Ecto neural progenitor cell (in vitro differentiated cells): ENCODE measurements at places on chromosomes 4 and X.

- DNase-seq, result no peak
Observed at GRCh38 chr4:72077346-72077745, 45.5 kb downstream of the NPFFR2 start.

DNA sequence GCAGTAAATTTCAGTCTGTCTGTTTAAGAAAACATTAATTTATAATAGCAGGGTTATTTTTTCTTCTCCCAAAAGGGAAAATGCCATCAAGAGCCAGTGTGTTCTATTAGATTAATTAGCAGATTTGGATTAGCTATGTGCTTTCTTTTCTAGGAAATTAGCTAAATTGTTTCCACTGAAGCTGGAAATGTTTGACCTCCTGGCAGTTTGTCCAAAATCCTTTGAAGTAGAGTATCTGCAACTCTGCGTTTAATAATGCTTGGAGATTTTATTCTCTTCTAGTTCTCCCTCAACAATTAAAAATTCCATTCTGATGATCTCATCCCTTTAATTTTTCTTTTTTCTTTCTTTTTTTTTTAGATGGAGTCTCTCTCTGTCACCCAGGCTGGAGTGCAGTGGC lies 27.1 kb upstream of the HOPX start:
- DNase-seq, result no peak

- no peak for DNase-seq
Observed at GRCh38 chrX:8913655-8914409, 112.6 kb upstream of the FAM9A start.

DNA sequence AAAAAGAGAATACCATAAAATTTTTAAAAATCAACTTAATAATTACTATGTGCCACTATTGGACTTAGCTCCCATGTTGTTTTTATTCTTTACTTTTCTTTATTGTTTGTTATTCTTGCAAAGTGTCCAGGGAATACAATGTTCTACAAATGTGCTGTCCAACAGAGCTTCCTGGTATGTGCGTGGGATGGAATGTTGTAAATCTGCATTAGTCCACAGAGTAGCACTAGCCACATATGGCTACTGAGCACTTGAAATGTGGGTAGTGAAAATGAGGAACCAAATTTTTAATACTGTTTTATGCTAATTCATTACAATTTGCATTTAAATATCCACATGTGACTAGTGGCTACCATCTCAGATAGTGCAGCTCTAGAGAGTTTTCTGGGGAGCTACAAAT lies 14.3 kb upstream of the CORIN start:
- no peak for DNase-seq

- no peak for DNase-seq
Observed at GRCh38 chrX:25279510-25279909, 263.7 kb upstream of the ARX start.

GRCh38 chr4:132063829-132064228 lies 1085.3 kb upstream of the PCDH10 start:
- DNase-seq, result no peak

GRCh38 chrX:133640161-133641015 lies 225.1 kb upstream of the GPC4 start:
- no peak for DNase-seq

- DNase-seq, result no peak
Observed at GRCh38 chr4:170079981-170080380, 9.8 kb downstream of the AADAT start.

DNA sequence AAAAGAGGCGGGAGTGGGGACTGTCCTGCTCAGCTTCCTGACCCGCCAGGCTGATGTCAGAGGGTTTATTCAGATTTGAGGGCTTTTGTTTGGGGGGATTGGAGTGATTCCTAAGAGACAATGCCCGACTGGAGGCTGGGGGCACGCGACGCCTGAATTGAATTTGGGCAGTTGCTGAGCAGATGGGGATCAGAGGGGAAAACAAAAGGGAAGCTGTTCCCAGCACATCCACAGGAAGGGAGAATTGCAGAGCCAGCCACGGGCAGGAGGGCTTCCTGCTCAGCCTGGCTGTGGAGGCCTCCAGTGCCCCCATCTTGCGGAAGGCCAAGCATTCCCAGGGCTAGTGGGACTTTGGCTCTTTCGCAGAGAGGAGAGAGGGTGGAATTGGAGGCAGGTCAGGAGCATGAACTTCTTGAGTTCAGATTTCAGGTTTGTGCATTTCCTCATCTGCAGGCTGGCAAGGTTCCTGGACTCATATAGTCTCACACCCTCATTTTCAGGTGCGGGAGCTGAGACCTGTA lies 162.8 kb downstream of the NHS start:
- DNase-seq, result peak; percentile 72

DNA sequence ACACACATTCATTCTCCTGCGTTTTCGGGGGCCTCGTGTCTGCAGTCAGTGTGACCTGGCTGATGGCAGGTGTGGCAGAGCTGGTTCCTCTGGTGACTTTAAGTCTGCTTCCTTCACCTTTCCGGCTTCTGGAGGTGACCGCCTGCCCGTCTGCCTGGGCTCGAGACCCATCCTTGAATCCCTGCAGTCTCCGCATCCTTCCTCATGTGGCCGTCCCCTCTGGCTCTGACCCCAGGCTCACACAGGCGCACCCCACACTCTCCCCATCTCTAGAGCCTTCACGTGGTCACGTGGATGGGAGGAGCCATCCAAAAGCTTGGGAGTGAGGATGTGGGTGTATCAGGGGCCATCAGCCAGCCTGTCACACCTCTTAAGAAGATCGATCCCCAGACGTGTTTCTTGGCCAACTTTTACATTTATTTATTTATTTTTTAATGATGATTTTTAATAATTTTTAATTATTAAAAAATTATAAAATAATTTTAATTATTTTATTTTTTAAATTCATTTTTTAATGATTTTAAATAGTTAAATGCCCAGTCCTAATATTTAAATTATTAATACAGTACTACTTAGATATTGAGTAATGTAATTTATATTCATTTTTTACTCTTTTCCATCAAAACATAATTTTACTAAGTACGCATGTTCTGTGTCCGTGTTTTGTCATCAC lies 20.9 kb downstream of the RGS12 start:
- peak; percentile 38 for DNase-seq

- DNase-seq, result no peak
Observed at GRCh38 chrX:130552444-130553073, 150.8 kb downstream of the RBMX2 start.

DNA sequence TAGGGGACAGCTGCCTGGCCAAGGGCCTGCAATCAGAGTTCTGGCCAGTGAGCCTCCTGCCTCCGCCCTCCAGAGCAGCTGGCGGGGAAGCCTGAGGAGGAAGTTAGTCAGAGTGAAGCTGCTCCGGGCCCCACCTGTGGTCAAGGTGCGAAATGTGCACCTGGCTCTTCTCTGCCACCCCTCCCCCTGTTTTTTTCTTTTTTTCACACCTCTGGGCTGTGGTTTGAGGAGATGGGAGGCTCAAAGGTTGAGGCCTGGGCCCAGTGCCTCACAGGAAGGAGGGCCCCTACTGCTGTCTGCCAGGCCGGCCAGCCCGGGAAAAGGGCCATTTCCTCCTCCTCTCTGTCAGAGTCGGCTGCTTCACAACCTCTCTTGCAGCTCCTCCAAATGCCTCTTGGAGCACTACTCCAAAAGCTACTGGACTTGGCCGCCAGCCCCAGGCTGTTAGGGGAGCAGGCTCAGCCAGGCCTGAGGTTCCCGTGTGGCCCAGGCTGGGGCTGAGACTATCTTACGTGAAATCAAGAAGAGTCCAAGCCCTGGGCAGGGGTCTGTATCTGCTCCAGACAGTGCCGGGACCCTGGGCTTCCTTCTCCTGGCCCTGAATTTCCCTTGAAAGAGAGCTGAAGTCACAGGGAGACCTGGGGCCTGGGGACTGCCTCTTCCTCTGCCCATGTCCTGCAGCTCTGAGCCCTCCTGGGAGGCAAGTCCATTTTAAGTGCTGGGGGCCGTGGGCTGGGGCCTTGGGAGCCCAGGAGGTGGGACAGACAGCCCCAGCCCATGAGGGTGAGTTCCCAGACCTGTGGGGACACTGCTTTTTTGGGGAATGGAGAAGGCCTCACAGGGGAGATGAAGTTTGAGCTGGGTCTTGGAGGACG lies 4.5 kb upstream of the CXCR3 start:
- DNase-seq, result peak; percentile 53

DNA sequence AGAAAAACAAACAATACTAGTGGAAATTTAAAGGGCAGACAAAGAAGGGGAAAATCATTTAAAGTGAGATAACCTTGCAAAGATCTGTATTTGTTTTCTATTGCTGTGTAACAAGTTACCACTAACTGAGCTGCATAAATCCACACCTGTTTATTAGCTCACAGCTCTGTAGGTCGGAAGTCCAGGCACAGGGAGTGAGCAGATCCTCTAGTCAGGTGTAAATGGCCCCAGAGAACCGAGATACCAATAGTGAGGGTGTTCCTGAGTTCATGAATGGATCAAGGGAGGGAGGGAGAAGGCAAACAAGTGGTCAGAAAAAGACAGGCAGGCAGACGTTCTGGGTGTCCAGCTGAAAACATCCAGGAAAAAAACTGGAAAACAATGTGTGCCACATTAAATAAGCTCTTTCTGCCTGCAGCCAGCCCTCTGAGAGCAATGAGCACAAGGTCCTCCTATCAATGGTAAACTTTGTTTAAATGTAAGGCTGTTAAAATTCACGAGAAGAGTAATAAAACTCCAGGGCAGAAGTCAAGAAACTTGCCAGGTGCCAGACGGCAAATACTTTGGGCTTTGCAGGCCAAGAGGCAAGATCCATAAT lies 25.0 kb downstream of the ADGRA3 start:
- no peak for DNase-seq

- DNase-seq, result no peak
Observed at GRCh38 chrX:68083510-68083909, 349.8 kb downstream of the OPHN1 start.

- DNase-seq, result no peak
Observed at GRCh38 chrX:39857780-39858179, 240.0 kb downstream of the BCOR start.

DNA sequence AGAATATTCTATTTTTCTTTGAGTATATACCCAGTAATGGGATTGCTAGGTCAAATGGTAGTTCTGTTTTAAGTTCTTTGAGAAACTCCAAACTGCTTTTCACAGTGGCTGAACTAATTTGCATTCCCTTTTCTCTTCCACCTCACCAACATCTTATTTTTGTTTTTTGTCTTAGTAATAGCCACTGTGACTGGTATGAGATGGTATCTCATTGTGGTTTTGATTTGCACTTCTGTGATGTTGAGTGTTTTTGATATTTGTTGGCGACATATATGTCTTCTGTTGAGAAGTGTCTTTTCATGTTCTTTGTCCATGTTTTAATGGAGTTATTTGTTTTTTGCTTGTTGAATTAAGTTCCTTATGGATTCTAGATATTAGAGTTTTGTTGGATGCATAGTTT lies 24.4 kb downstream of the AIMP1 start:
- DNase-seq, result no peak

DNA sequence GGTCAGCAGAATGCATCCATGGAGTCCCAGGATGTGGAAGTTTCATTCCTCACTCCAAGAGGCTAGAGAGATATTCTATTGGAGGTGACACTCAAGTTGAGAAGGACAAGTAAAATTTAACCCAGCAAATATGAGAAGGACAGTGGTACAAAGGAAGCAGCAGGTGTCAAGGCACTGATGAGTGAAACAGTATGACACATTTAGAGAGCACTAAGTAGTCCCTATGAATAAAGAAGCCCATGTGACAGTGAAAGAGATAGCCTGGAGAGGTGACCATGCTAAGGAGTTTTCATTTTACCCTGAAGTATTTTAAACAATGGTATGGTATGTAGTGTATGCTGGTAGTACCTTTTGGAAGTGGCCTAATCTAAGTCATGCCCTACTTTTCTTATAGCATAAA lies 9.2 kb downstream of the BMX start:
- DNase-seq, result no peak

DNA sequence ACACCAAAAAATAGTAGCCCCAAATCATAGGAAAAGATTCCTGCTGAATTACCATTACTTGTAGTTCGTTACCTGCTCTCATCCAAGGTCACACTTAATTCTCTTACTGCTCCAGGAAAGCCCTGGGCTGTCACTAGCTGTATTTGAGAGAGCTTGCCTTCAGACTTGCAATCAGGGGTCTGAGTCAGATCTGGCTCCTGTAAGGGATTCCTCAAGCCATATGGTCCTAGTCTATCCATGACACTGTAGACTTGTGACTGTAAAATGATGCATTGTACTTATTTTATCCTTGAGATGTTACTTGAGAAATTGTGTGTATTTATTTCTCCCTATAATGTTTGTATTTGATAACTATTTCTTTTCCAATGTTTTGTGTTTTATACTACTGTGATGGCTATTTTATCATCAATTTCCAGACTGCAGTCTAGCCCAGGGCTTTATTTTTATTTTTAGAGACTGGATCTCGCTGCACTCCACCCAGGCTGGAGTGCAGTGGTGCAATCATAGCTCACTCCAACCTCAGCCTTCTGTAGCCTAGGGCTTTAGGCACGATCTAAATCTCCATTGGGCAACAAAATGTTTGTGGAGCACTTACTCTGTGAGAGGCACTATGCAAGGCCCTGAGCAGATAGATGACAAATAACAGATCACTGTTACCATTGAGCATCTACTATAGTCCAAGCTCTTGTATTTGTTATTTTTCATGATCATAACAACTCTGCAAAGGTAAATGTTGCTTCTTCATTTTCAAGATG lies 24.2 kb downstream of the ERVMER34-1 start:
- no peak for DNase-seq

GRCh38 chr4:12319765-12320164 lies 891.1 kb upstream of the HS3ST1 start:
- DNase-seq, result no peak

GRCh38 chr4:150960818-150961217 lies 54.3 kb downstream of the LRBA start:
- DNase-seq, result no peak

DNA sequence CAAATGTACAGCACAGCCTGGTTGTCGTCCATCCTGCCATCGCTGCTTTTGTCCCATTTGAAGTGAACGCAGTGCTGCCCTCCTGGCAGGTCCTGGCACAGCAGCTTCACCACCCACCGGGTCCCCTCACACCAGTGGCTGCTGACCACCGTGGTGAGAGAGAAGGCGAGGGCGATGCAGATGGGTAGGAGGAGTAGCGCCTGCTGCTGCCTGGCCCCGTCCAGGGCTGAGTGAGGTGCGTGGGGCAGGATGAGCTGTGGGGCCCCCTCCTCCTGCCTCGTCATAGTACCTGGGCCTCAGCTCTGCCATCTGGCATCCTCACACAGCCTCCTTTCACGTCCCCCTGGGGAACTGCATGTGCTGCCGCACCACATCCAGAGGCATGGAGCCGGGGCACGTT lies 1.8 kb downstream of the DCAF8L2 start:
- DNase-seq, result no peak

DNA sequence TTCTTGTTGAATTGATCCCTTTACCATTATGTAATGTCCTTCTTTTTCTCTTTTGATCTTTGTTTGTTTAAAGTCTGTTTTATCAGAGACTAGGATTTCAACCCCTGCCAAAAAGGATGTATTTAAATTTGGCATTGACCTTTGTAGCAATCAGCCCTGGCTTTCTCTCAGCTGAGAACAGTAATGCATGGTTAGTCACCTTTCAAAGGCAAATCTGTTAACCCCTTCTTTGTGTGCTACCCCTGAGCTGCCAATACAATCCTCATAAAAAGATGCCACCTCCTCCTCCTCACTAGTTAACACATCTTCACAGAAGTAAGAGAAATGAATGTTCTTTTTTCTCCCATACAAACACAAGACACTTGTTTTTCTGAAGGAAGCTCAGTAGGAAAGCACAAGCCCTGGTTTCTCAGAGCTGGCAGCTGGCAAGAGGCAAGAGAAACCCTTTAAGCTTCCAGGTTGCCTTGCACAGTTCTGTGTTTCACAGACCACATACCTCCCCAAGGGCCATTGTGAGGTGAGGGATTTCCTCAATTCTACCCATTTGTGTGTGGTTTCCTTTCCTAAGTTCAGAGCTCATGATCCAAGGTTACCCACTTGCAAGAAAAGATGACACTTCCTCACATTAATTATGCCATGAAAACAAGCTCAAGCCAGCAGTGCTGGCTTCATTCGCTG lies 122.6 kb downstream of the RCHY1 start:
- no peak for DNase-seq

- no peak for DNase-seq
Observed at GRCh38 chrX:18996536-18996935, 12.6 kb upstream of the PHKA2 start.
